ENCODE measurements at places on chromosomes 1 and 21.

DNA sequence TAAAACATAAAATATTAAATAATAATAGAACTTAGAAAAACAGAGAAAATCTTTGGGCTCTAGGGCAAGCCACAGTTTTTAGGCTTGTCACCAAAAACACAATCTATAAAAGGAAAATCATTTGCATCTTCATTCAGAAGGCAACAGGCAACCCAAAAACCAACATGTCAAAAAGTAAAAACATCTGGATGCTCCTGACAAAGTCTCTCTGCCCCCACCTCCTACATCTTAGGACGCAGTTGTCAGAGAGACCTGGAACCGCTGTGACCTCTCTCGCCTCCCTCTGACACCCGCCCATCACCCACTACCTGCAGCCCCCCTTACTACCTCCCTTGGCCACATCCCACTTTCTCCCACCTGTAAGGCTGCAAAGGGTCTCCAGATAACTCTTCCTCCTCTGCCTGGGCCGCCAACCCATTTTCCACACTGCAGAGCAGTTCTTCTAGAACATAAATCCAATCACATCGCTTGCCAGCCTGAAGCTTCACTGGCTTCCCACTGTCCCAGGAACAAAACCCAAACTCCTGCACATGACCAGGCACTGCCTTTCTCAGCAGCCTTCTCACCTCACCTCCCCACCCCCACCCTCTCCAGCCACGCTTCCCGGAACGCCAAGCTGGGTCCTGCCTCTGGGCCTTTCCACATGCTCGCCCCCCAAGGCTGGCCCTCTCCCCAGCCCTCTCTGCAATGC, 14.7 kb downstream of the PRDM15 start:
- no peak for DNase-seq

DNA sequence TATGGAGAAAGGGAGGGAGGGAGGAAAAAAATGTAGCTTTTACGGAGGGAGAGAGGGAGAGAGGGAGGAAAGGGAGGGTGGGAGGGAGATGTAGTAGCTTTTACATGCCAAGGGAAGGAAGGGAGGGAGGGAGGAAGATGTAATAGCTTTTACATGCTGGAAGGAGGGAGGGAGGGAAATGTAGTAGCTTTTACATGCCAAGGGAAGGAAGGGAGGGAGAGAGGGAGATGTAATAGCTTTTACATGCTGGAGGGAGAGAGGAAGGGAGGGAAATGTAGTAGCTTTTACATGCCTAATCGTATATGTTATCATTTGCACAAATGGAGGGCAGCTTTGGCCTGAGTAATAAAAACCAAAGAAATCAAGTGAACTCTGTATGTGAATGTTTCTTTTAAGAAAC, 35.6 kb downstream of the EEIG2 start:
- no peak for DNase-seq

GRCh38 chr1:115408533-115408932, 70.5 kb upstream of the NGF start:
- no peak for DNase-seq

- no peak for DNase-seq
These were observed 2162.0 kb downstream of the MRPL39 start for GRCh38 chr21:23445307-23445706.

GRCh38 chr1:106925750-106926149, 130.7 kb upstream of the PRMT6 start:
- no peak for DNase-seq

GRCh38 chr1:30688920-30689794, 34.2 kb downstream of the MATN1 start:
- no peak for DNase-seq

- no peak for DNase-seq
These were observed 10.5 kb upstream of the SRP9 start for GRCh38 chr1:225766967-225767633.

DNA sequence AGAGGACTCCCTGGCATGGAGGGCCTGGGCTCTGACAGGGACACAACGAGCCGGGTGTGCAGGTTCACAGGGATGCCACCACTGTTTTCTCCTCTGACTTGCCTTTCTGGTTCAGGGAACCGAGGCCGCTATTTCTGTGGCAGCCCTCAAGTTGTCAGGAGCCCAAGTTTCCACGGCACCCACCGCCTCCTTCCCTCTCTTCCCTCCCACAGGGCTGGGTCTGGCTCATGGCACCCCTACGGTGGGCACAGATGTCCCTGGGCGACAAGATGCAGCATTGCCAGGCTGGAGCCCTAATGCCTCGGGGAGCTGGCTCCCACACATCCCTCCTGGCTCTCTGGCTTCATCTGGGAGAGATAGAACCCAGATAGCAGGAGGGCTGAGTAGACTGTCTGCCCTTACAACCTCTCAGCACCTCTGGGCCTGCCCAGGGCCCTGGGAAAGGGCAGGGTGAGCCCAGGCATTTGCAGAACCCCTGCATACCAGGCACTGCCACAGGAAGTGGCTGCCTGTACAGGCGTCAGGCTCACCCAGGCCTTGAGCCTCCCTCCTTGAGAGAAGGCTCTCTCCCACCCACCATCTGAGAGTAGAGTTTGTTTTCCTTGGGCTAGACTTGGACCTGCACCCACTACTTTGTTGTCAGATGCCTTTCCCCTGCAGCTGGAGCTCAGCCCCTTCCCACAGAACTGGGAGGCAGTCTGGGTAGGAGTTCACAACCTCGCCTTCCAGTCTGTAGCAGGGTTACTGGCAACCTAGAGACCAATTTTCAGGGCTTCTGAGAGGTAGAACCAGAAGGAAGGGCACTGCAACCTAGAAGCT, 20.5 kb downstream of the KCNC4 start:
- no peak for DNase-seq

GRCh38 chr1:46605232-46605631, 1.2 kb upstream of the MKNK1 start:
- no peak for DNase-seq

- no peak for DNase-seq
These were observed 15.0 kb upstream of the FAM20B start for GRCh38 chr1:179010671-179011070.

GRCh38 chr1:226611301-226611700, 62.7 kb downstream of the STUM start:
- no peak for DNase-seq

- no peak for DNase-seq
These were observed 17.0 kb upstream of the CAPN8 start for GRCh38 chr1:223682502-223682901.

GRCh38 chr21:44583800-44584147, 3.4 kb upstream of the KRTAP10-5 start:
- no peak for DNase-seq

- no peak for DNase-seq
These were observed 565.4 kb downstream of the PTPRC start for GRCh38 chr1:199204231-199204630.

- no peak for DNase-seq
These were observed 580 bp downstream of the DVL1 start for GRCh38 chr1:1348420-1349255.

- no peak for DNase-seq
These were observed 171.4 kb upstream of the ZP4 start for GRCh38 chr1:238061967-238062613.

GRCh38 chr1:40646315-40646714, 19.2 kb downstream of the RIMS3 start:
- DNase-seq: no peak

DNA sequence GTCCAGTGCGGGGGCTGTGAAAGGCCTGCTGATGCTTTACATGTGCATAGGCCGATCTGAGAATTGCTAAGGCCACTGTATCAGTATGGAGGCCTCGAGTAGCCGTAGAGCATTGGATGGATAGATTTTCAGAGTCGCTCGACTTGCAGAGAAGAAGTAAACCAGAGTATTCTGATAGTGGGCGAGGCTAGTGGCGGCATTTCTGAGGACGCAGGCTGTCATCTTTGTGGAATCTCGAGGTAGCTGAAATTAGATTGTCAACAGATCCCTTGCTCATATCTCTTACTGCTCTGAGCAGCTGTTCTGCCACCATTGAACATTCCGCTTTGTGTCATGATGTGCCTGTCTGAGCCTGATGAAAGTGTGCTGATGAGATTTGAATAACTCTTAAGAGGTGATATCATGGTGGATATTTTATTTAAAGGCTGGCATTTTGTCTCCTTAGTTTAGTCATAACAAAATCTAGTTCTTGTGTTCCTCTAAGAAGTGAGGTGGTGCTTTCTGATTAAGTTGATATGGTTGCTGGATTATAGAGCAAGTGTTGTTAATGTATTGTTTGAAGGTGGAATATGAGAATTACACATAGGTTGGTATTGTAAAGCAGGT, 1.5 kb downstream of the KIF1B start:
- DNase-seq: no peak

DNA sequence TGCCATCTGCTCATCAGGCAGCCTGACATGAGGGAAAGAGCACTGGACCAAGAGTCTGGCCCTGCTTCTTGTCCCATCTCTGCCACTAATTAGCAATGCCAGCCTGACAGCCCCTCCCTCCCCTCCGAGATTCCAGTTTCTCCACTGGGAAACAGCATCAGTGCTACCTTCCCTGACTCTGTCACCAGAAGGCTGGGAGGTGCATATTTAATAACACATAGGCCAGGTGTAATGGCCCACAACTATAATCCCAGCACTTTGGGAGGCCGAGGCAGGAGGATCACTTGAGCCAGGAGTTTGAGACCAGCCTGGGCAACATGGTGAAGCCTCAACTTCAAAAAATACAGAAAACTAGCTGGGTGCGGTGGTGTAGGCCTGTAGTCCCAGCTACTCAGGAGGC, 41.2 kb upstream of the ZBTB40 start:
- DNase-seq: no peak

- no peak for DNase-seq
These were observed 169.7 kb downstream of the PBX1 start for GRCh38 chr1:164728719-164729118.

GRCh38 chr1:227343727-227344551, 25.6 kb upstream of the CDC42BPA start:
- no peak for DNase-seq

GRCh38 chr1:53608071-53608470, 130.9 kb downstream of the GLIS1 start:
- no peak for DNase-seq

DNA sequence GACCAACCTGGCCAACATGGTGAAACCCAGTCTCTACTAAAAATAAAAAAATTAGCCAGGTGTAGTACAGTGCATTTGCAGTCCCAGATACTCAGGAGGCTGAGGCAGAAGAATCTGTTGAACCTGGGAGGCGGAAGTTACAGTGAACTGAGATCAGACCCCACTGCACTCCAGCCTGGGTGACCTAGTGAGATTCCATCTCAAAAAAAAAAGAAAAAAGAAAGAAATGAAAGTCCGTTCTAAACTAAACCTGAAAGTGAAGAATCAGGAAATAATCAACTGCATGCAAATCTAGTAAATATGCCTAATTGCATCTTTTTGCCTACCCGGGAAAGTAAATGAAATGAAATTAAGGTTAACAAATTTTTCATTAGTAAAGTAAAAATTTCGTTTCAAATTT, 99.6 kb downstream of the ZZZ3 start:
- no peak for DNase-seq

GRCh38 chr1:191641420-191642260, 516.6 kb upstream of the RGS18 start:
- DNase-seq: no peak

DNA sequence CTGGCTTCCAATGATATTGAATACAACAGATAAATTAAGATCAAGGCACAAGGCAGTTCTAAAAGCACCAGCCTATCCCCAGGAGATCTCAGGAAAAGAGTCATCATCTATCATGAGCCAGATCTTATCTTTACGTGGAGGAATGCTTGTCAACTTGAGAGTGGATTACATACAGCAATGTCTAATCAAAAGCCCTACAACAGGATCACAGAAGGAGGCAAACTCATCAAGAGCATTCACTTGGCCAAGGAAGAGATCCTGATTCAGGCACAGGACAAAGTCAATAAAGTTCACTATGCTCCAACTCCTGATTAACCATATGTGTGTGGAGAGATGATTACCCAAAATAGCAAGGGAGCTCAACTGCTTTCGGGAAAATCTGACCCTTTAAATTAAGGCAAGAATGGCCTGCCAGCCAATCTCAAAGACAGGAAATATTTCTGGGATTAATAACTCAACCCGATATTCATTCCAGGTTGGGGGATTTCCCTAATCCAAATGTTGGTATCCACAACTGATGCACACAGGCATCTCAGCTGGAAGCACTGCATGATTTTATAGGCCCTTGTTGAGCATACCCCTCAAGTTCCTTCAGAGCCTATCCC, 33.7 kb downstream of the TBX15 start:
- no peak for DNase-seq

DNA sequence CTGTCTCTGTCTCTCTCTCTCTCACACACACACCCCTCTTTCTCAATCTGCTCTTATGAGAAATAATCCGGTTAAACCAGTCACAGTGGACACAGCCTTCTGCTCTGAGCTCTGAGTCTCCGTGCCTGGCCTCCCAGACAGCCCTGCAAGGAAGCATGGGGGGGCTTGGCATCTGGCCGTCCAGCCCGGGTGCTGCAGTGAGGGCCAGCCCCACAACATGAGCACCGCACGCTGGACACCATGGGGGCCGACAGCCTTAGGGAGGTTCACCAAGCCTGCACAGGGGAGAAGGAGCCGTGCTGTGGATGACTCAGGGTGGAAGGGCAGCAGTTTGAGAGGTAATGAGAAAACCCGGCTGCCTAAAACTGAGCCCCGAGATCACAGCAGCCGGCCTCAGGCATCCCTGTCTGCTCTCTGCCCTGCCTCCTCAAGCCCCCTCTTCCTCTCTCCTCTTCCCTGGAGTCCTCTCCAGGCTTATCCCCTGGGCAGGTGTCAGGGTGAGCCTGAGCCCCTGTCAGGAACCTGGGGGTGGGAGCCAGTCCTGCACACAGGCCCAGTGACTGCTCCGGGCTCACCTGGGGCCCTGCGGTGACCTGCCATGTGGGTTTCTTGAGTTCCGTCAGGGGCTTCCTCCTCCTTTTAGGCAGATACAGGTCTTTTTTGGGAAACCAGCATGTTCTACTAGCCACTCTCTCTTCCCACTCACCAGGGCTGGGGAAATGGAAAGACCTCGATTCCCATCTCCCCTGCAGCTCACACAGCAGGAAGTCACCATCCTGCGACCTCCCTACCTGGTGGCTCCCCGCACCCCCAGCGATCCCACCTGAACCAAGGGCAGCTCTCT, 92.8 kb downstream of the ITPKB start:
- DNase-seq: no peak

DNA sequence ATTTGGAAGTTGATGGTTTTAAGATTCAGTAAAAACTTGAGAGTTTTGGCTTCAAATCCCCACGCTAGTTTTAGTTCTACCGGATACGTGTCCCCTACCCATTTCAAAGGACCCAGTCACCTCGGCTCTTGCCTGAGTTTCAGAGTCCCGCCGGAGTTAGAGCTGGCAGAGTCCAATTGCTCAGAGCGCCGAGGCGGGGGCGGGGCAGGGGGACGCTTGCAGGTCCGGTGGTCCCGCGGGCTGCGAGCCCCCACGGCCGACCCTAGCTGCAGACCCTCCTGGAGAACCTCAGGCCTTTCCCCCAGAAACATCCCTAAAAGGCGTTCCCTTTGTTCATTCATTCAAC, 765 bp upstream of the VPS45 start:
- DNase-seq: no peak

DNA sequence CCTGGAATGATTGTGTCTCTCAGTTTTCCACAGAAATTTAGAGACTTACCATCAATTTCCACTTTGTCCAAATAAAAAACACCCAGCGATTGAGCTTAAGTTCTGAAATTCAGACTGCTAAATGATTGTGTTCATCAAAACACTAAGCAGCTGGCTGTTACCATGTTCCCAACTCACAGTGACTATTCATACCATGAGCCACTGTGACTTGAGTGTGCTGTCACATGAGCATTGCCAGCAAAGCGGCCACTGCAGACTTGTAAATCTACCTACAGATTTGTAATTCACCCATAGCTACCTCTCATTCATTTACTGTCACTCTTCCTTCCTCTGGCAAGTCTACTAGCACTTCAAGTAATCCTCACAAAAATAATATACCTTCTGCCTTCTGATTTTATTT, 17.2 kb upstream of the PRKAB2 start:
- DNase-seq: no peak
